ENCODE measurements at places on chromosomes 13 and 19. TPM values are rescaled to one million over a fixed set of nuclear protein-coding genes. Genes with fewer than 3 reads are reported as not detected.

NRTN gene
- 1.7 TPM for total RNA-seq

SIGLEC5 gene
- total RNA-seq = 0.90 TPM

OSCAR gene
- 0.61 TPM for total RNA-seq

SHFL gene
- 22.8 TPM for total RNA-seq

LHB gene
- not detected for total RNA-seq

ARL11 gene
- 1.3 TPM for total RNA-seq

SUGP2 gene
- total RNA-seq = 45.3 TPM

MYBPC2 gene
- 7.0 TPM for total RNA-seq

CBARP gene
- 0.09 TPM for total RNA-seq

ZNF544 gene
- 37.1 TPM for total RNA-seq

ZNF320 gene
- total RNA-seq = 7.6 TPM

OR7A5 gene
- total RNA-seq = not detected

TMEM145 gene
- total RNA-seq = not detected

CCDC169 gene
- total RNA-seq = 0.66 TPM

FUT2 gene
- total RNA-seq = 0.66 TPM

TRPC4 gene
- total RNA-seq = 0.19 TPM

TSHZ3 gene
- total RNA-seq = 0.28 TPM

DZIP1 gene
- total RNA-seq = 7.0 TPM

KLK8 gene
- total RNA-seq = 2.2 TPM

CCDC8 gene
- total RNA-seq = 10.3 TPM

ZNF616 gene
- total RNA-seq = 6.6 TPM

KLK1 gene
- 0.14 TPM for total RNA-seq

FFAR3 gene
- total RNA-seq = 0.33 TPM

KLF2 gene
- 5.1 TPM for total RNA-seq

C19orf67 gene
- not detected for total RNA-seq

NLRP4 gene
- total RNA-seq = under 0.01 TPM

LILRB2 gene
- total RNA-seq = 0.90 TPM

TPRX1 gene
- not detected for total RNA-seq

PCSK4 gene
- total RNA-seq = 4.9 TPM

ZNF729 gene
- total RNA-seq = not detected

ATP4B gene
- 0.38 TPM for total RNA-seq

SERPINE3 gene
- total RNA-seq = 0.05 TPM

KLF12 gene
- 15.8 TPM for total RNA-seq

SIGLECL1 gene
- total RNA-seq = 0.05 TPM

UHRF1 gene
- total RNA-seq = 71.7 TPM

DIS3 gene
- 31.1 TPM for total RNA-seq

KIR3DL1 gene
- total RNA-seq = not detected

FUT3 gene
- 0.19 TPM for total RNA-seq
